RPMI7951 (cell line): ENCODE measurements at places on chromosomes 13 and 19.

GRCh38 chr19:53957448-53958167 lies 5.1 kb upstream of the CACNG8 start:
- no peak for DNase-seq

DNA sequence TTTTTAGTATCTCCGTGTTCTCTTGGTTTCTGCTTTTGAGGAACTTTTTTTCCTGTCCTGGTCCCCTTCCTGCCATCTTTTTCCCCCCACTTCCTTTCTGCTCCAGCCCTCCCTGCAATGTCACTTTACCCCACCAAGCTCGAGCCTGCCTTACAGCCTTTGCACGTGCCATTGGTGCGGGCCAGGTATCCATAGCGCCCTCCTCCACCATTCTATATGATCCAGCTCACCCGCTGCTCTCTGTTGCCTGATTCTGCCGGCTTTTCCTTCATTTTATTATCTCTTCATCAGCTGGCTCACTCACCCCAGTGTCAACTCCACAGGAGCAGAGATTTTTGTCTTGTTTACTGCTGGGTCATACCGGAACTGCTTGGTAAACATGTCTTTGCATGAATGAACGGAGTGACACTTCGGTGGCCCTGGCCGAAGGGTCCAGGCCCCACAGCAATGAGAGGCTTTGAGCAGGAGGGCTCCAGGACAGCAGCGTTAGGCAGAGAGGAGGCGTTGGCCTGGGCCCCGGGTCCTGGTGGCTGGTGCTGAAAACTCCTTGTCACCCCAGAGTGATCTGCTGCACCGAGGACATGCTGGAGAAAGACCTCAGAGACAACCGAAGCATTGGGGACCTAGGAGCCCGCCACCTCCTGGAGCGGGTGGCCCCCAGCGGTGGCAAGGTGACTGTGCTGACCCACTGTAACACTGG lies 1.2 kb downstream of the MRI1 start:
- no peak for DNase-seq

- DNase-seq: peak; percentile 99
Measured at GRCh38 chr19:38693380-38694223, 46.2 kb downstream of the ACTN4 start.

- DNase-seq: no peak
Measured at GRCh38 chr19:9786342-9786741, 17.8 kb upstream of the ZNF846 start.
